ENCODE measurements at places on chromosomes 16 and 17.

- no peak for DNase-seq
These were observed 2.9 kb downstream of the TNS4 start for GRCh38 chr17:40498281-40499084.

- DNase-seq = no peak
These were observed 34.0 kb downstream of the TRARG1 start for GRCh38 chr17:1313270-1314005.

DNA sequence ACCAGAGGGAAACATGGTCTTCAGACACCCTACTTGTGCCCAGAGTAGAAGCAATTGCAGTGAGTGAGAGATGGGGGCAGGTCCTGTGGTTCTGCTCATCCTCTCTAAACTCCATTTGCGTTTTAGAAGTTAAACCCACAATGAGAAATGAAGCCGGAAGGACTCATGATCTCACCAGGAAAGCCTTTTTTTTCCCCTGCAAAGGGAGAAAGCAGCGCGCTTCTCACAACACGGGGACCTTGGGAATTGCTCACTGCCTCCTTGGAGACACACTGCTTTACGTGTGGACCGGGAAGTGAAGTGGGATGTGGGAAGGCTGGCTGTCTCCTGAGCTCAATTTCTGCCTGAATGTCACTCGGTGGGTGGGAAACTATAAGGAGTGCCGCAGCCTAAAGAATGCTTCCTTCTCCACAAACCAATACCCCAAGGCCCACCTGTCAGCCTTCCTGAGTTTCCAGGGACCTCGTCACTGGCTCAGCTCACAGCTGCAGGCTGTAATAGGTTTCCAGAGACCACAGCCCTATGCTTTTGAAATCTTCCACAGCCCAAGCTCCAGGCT is 365.4 kb downstream of the XYLT1 start:
- DNase-seq = no peak

DNA sequence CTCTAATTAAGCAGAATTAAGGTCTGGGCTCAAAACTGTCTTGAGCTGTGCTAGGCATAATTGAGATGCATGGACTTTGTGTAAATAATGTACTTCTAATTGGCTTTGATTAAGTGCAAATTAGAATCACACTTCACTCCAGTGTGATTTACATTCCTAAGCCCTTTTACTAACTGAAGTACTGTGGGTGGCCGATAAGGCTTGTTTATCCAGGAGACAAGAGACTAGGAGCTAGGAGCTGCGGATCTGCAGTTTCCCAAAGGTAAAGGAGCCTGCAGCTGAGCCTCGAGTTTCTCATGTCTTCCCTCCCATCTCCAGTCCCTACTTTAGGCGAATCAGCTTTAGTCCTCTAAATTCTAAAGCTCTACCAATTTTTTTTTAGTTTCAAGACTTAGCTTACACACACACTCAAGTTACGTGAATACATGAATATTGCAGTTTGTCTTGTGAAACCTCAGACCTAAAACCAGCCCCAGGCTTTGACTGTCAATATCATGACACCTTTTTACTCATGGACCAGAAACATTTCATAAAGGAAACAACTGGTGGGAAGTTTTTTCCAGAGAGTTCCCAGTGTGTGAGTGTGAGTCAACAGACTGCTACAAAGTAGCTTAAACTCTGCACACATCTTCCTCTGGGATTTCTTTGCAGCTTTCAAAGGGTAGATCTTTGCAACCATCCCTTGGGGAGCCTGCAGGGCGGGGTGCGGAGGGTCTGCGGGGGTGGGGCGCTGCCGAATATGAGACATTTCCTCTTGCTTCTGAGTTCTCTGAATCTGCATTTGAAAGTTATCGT is 113.9 kb upstream of the TBX2 start:
- no peak for DNase-seq

DNA sequence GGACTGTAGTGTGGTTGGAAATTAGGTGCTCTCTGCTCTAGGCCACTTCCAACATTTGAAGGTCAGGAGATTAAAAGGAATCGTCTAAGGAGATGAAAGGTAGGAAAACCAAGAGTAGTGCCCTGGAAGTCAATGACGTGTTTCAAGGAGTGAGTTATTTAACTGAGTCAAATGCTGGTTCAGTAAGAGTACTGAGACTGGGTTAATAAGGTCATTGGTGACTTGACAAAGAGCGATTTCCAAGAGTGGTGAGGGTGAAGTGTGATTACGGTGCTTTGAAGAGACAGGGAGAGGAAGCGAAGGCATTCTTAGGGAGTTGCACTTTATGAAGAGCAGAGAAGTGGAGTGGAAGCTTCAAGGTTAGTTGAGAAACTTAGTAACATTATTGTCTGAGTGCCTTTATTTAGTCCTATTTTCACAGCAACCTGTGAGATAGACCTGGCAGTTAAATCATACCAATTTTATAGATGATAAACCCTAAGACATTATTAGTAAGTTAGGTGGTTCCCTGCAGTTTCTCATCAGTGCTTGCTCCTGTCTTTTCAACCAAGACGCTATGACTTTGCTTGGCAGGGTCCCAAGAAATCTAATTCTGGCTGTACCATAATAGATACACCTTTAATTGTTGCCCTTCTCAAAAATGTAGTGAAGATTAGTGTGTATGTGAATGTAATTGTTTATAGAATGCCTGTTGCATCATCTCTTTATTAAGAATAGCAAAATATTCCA is 5.9 kb downstream of the ZNF207 start:
- DNase-seq = no peak

All from GOT3 (cell line).